Substantia nigra (tissue), 51 donors: ENCODE measurements at places on chromosomes 16 and 17.
A peak's percentile ranks its signal among the peaks of the same experiment; 100 is the strongest.

GRCh38 chr17:81991684-81992305 is 14.4 kb downstream of the ASPSCR1 start:
- peak; percentile 67 for DNase-seq

DNA sequence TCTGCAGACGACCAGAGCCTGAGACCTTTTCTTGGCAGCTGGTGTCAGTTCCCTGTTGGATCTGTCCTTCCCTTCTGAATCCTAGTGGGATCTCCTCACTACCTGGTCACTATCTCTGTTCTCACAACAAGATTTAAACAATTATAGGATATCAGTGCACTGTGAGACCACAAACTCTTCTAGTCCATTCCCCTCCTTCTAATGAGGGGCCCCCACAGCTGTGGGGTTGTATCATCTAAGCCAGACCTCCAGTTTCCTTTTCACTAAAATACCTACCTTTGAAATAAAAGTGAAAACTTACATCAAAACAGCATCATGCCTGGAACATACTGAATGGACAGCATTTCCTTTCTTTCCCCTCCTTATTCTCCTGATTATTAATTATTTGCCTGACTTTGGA is 233.2 kb downstream of the PRKCA start:
- no peak for DNase-seq

GRCh38 chr16:87369117-87369765 is 14.3 kb downstream of the FBXO31 start:
- DNase-seq = no peak

DNA sequence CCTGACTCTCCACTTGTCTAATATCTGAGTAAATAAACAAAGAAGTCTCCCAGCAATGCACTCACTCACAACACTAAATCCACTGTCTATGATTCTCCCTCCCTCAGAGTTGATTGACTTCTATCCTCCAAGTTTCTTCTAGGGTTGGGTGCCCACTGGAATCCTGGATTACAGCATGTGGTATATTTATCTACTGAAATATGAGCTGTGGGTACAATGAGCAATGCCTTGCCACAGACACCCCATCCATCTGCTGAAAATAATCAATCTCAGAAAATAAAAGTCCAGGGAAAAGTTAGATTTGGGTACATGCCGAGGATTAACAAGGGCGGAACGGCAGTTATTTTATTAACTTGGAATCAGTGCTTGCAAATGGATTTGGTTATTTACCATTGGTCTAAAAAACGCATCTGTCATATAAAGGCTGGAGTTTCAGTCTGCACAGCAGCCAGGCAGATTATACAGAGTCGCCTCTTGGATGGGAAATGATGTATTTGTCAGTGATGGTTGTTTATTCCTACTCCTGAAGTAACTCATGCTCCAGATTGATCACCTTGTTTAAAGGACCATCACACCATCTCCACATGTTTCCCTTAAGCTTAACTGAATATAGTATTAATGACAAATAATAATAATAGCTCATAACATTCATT is 193.9 kb upstream of the SOX9 start:
- DNase-seq = no peak

DNA sequence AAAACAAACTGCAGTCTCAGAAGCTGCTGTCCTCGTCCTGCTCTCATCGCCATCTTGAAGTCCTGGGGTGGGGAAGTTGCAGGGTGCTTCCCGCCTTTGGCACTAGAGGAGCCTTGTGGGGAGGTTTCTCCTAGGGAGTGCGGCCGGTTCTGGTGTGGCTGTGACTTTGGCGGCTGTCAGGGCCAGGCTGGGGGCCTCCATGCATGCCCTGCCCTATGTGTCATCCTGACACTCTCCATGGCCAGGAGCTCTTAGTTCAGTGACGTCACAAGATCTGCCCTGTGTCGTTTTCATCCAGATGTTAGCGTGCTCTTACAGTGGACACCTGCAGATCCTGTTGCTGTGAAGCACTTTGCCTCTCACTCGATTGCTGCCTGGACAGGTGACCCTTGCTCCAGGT is 49.6 kb downstream of the PLD6 start:
- no peak for DNase-seq

- DNase-seq = peak; percentile 82
Measured at GRCh38 chr17:65561452-65562205, at the start of gene AXIN2. AXIN2 (minus strand) TSS chr17:65561648; CDS start chr17:65558620, 3,028 bp downstream.

DNA sequence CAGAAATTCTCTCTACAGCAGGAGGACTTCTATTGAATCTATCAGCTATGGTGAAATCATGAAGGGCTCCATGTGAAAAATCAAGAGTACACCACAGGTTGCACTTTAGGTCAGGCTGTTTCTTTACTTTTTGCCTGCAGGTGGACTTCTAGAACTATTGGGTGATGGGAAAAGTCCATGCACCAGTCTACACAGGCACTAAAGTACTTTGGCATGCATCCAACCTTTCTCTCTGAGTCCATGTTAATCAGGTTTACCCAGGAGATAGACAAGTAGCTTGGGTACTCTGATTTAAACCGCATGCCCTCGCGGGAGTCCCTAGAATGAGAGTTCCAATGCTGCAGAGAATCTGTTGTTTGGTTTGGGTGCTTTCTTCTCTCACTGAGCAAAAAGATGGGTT is 9.1 kb upstream of the ANKFN1 start:
- no peak for DNase-seq

GRCh38 chr17:43826206-43826605 is 6.7 kb downstream of the MPP3 start:
- DNase-seq = no peak

DNA sequence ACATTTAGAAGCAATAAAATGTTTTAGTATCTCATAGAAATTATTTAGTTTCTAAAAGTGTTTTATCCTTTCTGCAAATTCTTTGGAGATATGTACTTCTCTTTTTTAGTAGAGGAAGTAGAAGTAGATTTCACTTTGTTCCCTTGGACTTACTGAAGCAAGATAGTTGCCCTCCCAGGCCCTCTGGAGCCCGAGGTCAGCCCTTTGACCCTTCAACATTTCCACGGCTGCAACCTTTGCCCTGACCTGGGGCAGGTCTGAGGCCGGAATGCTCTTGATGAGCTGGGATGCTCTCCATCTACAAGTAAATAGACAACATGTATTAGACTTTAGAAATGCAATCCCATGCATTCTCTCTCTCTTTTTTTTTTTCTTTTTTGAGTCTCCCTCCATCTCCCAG is 167.5 kb downstream of the CDK5R1 start:
- no peak for DNase-seq

GRCh38 chr17:77527836-77528505 is 387.2 kb downstream of the SEC14L1 start:
- no peak for DNase-seq

DNA sequence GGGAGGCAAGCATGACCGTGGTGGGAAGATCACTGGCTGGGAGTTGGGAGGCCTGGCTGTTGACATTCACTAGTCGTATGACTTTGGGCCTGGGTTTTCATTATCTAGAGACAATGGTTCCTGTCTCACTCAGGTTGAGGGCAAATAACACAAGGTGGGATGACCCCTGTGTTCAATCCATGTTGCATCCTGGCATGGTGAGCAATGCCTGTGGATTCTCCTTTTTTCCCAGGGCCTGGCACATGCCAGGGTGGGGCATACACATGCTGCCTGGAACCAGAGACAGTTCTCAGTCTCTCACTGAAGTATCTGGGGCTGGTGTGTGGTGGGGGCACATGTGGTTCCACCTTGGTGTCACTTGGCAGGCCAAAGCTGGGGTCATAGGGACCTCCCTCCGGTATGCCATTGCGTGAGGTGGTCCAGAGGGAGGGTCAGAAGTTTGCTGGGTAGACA is 5.4 kb downstream of the THRA start:
- DNase-seq = no peak

DNA sequence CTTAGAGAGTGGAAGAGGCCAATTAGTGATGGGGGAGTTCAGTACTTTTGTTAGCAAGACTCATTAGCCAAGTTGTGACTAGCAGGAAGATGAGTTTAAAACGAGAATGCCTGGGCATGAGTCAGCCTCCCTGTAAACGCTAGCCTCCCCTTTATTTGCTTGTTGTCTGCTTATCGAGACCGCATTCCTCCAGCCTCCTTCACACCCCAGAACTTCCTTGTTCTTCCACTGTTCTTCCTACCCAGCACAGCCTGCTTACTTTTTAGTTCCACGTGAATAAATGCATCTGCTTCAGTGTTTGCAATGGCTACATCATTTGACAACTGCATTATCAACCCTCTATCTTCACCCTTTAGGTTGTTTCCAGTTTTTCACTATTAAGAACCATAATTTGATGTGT is 20.2 kb upstream of the OR3A1 start:
- no peak for DNase-seq

GRCh38 chr17:74827800-74828199 is 31.9 kb downstream of the GRIN2C start:
- peak; percentile 25 for DNase-seq

GRCh38 chr17:29566473-29567303 is at the start of gene ABHD15:
ABHD15 (minus strand) TSS chr17:29567037; CDS start chr17:29566966, 71 bp downstream.
- DNase-seq = peak; percentile 47

DNA sequence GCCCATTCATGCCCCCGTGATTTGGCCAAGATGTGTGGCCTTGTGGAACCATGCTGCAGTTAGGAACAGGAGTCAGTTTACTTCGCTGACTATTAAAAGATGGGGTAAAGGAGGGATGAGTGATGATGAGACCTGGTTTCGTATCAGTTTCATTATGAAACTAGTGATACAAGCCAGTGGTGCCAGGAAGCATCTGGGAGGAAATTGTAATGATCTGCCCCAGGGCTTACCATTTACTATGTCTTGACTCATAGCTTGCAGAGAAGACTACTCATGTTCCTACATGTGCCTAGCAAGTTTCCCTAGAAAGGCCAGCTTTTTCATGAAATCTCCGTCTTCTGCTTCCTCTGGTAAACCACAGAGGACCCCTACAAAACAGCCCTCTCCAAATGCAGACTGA is 23.2 kb downstream of the CDH3 start:
- no peak for DNase-seq

DNA sequence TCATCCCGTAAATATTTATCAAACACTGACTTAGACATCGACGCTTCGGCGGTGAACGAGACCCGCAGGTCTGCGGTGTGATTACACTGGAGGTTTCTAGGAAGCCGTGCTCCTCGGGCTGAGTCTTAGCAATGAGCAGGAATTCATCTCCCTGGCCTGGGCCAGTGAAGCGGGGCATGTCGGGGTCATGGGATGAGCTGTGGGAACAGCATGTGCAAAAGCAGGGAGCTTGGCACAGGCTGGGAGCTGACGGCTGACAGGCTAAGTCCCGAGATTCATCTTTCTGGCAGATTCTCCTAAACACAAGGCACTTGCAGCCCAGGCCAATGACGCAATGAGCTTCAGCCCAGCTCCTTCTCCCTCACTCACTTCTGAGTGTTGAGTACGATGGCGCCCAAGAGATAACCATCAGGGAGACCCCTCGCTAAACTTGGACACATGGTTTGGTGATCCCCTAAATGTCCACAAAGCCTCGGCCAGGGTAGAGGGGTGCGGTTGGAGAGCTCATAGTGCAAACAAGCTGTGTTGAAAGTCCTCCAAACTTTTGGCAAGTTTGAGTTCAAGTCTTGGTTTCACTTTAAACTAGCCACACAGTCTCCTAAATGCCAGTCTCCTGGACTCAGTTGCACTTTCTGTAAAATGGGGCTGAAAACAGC is 12.8 kb downstream of the CRISPLD2 start:
- no peak for DNase-seq

DNA sequence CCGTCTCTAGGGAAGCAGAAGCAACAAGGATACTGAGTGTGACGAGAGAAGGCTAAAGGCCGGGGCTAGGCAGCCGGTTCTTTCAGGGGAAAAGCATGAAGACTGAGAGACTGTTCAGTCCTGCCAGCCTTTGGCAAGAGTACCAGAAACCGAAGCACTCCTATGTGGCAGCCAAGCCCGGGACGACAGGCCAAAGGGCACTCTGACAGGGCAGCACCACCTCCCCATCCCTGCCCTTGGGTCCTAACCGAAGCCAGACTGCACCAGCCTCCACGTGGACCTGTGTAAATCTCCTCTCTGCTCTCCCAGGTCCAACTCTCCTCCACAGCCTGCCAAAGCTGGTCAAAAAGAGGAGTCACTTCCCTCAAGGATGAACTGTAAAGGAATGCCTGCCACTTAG is 23.5 kb upstream of the ALOX15 start:
- DNase-seq = no peak

GRCh38 chr16:10088380-10088793 is 93.8 kb downstream of the GRIN2A start:
- DNase-seq = no peak

GRCh38 chr17:27485716-27486495 is 29.7 kb downstream of the KSR1 start:
- no peak for DNase-seq

- no peak for DNase-seq
Measured at GRCh38 chr16:50309156-50309526, 42.8 kb downstream of the ADCY7 start.

DNA sequence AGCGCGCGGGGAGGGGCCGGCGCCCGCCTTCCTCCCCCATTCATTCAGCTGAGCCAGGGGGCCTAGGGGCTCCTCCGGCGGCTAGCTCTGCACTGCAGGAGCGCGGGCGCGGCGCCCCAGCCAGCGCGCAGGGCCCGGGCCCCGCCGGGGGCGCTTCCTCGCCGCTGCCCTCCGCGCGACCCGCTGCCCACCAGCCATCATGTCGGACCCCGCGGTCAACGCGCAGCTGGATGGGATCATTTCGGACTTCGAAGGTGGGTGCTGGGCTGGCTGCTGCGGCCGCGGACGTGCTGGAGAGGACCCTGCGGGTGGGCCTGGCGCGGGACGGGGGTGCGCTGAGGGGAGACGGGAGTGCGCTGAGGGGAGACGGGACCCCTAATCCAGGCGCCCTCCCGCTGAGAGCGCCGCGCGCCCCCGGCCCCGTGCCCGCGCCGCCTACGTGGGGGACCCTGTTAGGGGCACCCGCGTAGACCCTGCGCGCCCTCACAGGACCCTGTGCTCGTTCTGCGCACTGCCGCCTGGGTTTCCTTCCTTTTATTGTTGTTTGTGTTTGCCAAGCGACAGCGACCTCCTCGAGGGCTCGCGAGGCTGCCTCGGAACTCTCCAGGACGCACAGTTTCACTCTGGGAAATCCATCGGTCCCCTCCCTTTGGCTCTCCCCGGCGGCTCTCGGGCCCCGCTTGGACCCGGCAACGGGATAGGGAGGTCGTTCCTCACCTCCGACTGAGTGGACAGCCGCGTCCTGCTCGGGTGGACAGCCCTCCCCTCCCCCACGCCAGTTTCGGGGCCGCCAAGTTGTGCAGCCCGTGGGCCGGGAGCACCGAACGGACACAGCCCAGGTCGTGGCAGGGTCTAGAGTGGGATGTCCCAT is 232.8 kb downstream of the SEC14L1 start:
- no peak for DNase-seq

GRCh38 chr17:3544365-3544764 is 13.2 kb downstream of the TRPV3 start:
- DNase-seq = no peak

DNA sequence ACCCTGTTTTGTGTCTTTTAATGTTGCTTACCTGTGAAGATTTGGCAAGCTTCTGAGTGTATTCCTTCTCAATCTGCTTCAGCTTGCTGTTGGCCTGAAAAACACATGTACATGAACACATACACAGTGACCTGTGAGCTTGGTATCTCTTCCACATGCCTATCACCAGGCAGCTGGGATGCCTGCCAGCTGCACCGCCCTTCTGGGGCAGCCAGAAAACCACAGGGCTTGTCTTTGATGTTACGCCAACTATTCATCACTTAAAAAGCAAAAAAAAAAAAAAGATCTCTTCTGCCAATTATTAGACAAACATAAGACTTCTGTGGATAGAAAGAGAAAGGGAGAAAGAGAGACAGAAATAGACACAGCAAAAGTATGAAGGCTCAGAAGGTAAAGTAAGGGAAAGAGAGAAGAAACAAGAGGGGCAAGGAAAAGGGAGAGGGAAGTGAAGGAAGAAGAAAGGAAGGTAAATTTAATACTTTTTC is 189.2 kb upstream of the AXIN2 start:
- DNase-seq = no peak

- DNase-seq = peak; percentile 32
Measured at GRCh38 chr16:88649924-88650748, 717 bp downstream of the CYBA start.
